ENCODE measurements at places on chromosomes 5 and 9. TPM values are rescaled to one million over a fixed set of nuclear protein-coding genes. Genes with fewer than 3 reads are reported as not detected.
A peak's percentile ranks its signal among the peaks of the same experiment; 100 is the strongest.

DNA sequence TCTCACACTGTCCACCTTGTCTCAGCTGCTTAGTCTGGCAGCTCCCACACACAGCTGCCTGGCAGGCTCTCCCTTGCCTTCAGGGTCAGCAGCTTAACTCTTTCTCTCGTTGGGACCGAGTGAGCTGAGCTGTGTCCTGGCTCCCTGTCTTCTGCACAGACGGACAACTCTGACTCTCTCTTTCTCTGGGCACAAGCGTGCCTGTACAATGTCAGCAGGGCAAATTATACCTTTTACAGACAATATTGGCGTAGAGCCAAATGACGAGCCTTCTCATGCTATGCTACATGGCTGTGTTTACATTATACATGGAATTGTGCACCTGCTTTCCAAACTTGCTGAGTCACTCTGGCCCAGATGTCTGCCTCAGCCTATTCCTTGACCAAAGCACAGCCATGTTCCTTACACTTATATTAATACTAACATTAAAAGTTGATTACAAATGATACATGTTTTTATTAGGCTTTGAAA, 188.6 kb downstream of the CYLC2 start:
- no peak for DNase-seq

DNA sequence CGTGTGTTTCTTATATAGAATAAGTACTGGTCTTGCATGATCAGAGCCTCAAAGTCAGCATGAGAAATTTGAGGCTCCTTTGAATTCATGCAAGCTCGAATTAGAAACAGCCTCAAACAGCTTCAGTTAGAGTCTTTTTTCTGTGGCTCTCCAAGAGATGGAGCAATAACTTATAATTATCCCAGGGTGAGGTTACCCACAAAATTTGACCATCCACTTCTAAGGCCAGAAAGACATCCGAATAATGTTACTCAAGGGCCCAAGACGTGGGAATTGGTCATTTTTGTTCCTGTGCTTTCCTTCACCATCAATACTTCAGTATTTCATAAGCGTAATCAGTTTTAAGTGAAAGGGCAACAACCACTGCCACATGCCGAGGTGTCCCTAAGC, 89.7 kb downstream of the DAPK1 start:
- no peak for DNase-seq

- DNase-seq, result no peak
These were observed 1.1 kb upstream of the GABRP start for GRCh38 chr5:170782438-170782837.

- no peak for DNase-seq
These were observed 268.6 kb downstream of the CDH10 start for GRCh38 chr5:24376210-24376609.

DNA sequence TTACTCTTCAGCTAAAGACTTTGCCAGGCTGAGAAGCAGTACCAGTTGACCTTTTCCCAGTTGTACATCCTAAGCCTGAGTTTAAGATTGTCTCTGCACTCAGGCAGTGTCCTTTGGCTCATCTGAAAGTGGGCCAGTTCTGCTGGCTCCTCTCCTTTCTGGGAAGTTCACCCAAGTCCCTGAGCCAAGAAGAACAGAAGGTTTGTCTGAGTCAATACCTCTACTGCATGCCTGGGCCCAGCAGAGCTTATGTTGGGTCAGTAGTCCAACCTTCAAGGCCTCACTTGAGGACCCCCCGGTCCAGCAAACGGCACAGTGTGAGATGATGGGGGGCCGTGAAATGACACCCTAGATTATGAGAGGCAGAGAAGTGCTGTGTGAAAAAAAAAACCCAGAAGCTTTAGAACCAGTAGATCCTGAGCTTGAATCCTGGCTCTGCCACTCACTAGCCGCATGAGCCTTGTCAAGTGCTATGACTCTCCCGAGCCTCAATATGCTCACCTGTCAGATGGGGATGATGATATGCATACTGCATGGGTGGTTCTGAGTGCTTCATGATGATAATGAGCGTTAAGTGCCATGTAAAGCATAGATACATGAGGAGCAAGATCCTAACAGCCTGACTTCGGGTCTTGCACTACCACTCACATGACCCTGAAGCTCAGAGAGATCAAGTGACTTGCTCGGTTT, 156.0 kb downstream of the MACROH2A1 start:
- DNase-seq, result peak; percentile 30

GRCh38 chr5:24767086-24767485, 122.3 kb upstream of the CDH10 start:
- DNase-seq, result no peak

DNA sequence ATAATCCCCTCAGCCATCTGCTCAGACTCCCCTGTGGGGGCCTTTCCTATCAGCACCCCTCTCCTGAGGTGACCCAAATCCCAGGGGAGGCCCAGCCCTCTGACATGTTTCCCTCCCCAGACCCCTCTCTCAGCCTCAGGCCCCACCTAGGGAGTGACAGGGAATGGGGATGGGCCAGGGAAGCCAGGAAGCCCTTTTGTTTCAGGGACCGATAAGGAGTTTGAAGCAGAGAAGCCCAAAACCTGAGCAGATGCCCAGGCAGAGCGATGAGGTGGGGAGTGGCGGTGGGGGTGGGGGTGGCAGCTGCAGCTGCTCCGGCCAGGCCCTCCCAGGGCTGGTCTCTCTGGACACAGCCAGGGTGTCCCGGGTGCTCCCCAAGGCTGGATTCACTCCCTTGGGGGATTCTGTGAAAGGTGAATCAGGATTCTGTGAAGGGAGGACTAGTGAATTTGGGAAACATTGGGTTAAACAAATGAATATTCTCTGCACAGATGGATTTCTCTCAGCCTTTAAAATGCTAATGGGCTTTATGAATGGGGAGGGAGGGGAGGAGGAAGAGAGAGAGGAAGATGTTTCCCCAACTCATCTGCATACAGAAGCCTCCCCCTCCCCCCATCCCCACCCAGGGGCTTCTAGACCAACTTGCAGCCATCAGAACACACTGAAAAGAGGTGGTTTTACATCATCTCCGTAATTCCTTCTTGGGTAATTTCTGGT, 17.4 kb downstream of the AKNA start:
- DNase-seq, result peak; percentile 46

GRCh38 chr9:113307396-113307975, 4.3 kb upstream of the RNF183 start:
- DNase-seq, result no peak

DNA sequence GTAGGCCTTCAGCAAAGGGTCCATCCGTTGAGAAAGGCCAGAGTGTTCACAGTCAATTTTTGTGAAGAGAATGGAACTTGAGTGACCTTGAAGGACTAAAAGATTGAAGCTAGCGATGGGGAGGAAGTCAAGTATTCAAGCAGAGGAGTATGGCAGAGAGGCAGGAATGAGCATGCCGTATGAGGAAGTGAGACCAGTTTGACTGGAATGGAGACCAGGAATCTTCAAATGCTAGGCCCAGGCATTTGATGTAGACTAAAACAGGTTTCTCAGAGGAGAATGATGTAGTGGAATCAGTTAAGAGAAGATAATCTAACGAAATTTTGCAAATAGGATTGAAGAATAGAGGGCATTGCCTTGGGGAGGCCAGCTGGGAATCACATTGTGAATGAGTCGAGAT, 90.4 kb upstream of the SEMA6A start:
- no peak for DNase-seq

- no peak for DNase-seq
These were observed 1076.5 kb downstream of the MAT2B start for GRCh38 chr5:164581889-164582288.

- no peak for DNase-seq
These were observed 265.3 kb upstream of the GAS1 start for GRCh38 chr9:87212605-87213021.

DNA sequence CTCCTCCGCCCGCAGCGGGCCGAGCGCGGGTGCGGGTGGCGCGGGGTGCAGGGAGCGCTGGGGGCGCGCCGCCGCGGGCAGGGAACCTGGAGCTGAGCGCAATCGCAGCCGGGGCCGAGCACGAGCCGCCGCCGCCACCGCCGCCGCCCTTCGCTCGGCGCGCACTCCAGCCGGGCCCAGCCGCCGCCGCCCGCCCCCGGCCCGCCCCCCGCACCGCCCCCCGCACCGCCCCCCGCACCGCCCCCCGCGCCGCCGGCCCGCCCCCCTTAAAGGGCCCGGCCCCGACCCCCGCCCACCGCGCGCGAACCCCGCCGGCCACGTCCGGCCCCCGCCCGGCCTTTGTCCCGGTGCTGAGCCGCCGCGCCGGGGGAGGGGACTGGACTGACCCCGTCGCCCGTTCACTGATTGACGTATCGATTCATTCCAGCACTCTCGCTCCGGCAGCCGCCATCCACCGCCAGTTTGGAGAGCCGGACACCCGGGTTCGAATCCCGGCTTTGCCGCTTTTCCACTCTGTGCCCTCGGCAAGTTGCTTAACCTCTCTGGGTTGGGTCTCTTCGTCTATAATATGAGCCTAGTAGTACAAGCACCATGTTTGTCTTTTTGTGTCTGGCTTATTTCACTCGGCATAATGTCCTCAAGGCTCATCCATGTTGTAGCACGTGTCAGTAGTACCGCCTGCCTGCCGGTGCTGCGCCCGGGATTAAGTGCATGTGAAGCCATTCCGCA, at the start of gene SH3PXD2B:
SH3PXD2B (minus strand) TSS at position 168 of the 729 bp plus-strand sequence. CDS start 173 bp downstream, outside the sequence.
- peak; percentile 85 for DNase-seq

DNA sequence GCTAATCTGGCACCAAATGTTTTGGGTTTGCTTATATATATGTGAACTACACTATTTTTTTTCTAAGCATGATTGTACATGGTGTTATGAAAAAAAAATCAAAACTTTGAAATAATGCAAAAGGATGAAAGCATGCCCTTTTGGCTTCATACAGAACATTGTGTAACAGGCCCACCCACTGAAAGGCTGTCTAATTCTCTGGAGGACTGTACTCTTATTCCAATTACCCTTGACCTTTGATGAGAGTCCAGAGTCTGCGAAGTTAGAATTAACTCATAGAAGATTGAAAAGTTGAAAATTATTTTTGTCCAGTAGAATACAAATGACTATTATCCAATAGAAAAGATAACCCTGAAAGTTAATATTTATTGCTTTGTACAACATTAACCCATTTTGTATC, 117.4 kb downstream of the ADAMTS12 start:
- DNase-seq, result no peak

DNA sequence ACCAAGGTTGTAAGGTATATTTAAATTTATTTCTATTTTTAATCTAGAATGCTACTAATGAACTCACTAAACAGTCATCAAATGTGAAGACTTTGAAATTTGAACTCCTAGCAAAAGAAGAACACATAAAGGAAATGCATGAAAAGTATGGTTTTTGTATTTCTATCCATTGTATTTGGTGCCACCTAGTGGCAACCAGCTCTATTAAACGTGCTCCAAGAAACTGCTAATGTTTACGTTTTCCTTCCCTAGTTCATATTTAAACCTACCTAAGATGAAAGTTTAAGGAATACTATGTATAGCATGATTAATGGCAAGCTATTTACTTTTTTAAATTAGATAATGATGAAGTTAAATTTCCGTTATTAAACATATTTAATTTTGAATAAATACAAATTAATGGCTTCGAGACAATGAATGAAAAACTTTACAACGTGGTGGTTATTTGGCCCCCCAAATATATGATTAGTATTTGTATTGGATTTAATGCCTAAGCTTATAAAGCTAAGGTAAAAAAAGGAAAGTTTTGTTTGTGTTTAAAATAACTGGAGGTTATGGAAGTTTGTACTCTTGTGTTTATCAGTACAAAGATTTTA, 115.9 kb upstream of the SH3GL2 start:
- DNase-seq, result no peak

DNA sequence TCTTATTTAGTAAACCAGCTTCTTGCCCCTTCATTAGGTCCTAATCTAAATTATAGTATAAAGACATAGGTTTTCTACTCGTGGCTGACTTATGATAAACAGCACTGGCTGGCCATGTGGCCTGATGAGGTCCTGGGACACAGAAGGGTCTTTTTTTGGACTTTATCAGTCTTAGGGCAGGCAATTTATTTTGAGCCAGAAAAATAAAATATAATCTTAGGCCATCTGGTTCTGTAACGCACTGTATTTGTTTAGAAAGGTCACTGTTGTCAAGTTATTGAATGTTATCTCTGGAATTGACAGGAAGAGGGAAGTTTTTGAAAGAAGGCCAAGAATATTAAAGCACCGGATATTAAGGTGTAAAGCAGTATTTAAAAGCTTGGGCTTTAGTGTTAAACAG, 53.9 kb downstream of the RFX3 start:
- no peak for DNase-seq

DNA sequence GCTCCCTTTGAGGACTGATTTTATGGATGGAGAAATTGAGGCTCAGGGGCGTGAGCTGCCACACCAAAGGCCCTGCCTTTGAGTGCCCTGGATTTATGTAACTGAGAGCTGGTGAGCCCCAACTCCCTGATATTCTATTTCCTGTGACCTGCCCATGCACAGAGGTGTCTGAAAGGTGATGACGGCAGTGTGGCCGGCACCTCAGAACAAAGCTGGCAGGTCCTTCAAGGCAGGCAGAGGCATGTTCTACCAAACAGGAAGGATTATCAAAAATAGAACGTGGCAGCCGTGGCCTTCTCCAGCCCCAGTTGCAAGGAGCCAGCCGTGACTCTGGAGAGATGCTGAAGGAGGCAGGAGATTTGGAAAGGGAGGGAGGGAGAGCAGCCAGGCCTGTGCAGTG, 36.2 kb downstream of the INSYN2B start:
- no peak for DNase-seq

DNA sequence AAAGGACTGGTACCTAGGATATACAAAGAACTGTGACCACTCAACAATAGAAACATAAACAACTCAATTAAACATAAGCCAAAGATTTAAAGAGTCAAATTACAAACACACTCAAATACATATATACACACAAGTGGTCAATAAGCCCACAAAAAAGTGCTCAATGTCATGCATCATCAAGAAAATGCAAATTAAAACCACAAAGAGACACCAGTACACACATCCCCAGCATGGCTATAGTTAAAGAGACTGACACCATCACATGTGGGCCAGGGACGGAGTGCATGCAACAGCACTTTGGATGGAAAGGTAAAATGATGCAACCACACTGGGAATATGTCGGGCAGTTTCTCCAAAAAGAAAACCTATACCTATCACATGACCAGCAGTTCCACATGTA, 89.7 kb downstream of the CAAP1 start:
- no peak for DNase-seq

DNA sequence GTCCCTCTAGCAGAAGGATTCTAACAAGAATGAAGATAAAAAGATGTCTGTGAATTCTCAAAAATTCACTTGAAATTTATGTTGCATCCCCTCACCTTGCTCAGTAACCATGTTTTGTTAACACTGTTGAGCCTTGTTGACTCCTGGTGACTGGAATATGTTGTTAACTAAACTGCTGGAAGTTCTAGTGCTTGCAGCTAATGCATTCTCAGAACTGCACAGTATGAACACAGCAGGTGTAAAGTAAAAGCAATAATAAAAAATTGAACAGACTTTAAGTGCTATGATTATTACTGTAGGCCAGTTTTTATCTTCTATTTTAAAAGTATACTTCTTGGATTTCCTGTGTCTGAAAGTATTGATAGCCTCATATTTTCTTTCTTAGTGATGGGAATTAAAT, 388.7 kb upstream of the PTPRD start:
- no peak for DNase-seq

IFNA14 gene
- not detected for total RNA-seq

PCDHGB1 gene
- total RNA-seq, result 2.0 TPM

SPATA6L gene
- 12.6 TPM for total RNA-seq

PLAC8L1 gene
- total RNA-seq, result not detected

SPATA31A3 gene
- total RNA-seq, result not detected

FOXD4L5 gene
- total RNA-seq, result 0.41 TPM

SEMA6A gene
- total RNA-seq, result 33.3 TPM

Data from upper lobe of right lung (tissue), 1 donor.